Fibroblast of skin of left biceps (primary cell): ENCODE measurements at places on chromosomes 4 and X.

DNA sequence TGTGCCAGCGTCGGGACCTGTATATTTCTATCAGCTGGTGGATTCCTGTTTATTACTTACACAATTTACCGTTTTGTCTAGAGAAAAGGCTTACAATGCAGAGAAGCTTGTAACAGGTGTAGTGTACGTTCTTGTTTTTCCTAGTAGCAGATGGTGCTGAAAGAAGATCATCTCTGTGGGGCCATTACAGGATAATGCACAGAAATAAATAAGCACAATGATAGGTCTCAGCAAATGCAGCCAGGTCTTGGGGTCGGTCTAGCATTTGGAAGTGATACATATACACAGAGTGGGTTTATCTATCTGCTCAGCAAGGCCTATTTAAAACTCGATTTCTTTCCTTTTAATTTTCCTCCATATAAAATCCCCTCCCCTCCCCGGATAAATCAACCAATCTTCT, 180.9 kb upstream of the LCORL start:
- no peak for DNase-seq

DNA sequence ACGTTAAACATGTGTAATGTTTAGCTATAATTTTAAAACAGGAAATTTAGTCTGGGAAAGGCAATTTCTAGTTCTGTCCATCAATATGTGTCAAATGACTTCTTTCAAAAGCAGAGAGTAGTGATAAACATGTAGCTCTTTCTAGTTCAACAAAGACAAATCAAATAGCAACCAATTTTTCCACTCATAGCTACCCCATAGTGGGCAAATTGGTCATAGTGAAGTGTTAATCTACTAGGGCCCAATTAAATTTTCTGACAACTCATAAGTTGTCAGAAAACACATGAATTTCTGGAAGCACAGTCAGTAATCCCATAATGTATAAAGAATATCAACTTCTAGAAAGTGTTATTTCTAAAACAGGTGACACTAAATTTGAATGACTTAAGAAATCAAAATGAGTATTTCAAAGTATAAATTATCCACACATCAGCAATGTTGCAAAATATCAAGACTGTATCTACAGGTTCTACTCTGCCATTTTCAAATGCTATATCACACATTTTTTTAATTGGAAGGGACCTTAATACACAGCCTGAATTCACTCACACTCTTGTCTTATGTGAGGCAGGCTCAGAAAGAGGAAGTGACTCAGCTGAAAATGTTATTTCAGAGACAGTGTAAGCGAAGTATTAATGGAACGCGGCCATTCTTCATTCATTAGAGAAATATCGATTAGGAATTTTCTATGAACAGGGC, 7.7 kb downstream of the OCIAD2 start:
- no peak for DNase-seq

DNA sequence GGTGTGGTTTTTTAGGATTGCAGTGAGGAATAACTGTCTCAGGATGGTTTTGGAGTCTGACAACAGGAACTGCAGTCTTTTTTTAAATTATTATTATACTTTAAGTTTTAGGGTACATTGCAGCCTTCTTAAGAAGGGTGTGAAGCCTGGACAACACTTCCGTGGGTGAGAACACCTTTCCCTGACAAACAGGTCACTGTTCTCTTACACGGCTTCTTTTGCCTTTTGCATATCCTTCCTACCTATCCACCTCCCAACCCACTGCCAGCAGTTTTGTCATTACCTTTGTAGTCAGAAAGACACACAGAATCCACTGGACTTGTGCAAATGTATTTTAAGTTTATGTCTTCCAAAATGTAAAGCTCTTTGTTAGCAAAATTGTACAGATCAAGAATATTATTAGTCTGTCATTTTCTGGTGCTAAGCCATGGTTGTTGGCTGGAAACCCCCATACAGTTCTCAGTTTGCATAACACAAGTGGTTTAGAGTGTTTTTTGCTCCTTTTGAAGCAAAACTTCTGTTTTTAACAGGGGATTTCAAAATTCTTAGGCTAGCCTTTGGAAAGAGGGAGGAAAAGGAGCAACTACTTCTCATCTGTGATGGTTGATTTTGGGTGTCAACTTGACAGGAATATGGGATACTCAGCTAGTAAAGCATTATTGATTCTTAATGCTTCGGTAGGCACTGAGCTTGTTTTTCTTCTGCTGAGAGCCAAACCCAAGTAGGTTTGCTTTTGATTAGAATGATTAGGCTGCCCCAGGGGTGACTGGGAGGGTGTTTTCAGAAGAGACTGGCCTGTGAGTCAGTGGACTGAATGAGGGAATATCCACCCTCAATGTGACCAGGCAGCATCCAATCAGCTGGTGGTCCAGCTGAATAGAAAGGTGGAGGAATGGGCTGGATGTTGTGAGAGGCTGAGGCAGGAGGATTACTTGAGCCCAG, 29.4 kb upstream of the KLHL2 start:
- DNase-seq: no peak

- no peak for DNase-seq
These were observed 333.6 kb upstream of the F9 start for GRCh38 chrX:139196890-139197289.

DNA sequence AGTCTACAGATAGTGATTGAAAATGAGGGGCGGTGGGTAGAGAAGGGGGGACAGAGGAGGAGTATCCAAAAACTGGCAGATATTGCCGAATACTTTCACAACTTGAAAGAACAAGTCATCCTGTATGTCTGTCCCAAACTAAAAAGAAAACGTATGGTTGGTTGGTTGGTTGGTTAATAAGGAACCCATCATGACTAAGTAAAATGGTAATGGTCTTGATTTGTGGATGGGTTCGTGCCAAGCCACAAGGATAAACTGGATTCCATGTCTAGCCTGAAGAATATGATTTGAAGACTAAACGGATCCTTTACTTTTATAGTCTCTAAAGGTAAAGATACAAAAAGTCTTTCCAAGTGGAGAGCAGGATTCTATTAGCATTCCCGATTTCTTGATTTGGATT, 208.4 kb downstream of the DCLK2 start:
- DNase-seq: no peak

DNA sequence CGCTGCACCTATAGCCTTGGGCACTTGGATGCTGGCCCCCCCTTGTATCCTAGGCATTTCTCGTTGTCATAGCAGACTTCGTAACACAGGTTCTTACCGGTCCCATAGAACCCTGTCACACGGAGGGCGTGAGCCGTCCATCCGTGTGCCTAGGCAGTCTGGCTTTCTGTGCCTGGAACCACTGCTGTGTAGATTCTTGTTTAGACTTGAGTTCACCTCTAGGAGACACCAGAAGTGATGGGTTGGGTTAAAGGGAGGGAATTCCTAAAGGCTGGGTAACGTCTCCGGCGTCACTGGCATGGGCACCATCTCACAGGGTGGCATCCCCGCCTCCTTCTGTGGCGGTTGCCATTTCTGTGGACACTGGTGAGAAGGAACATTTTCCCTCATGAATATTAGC, 13.5 kb upstream of the NKX1-1 start:
- DNase-seq: no peak

DNA sequence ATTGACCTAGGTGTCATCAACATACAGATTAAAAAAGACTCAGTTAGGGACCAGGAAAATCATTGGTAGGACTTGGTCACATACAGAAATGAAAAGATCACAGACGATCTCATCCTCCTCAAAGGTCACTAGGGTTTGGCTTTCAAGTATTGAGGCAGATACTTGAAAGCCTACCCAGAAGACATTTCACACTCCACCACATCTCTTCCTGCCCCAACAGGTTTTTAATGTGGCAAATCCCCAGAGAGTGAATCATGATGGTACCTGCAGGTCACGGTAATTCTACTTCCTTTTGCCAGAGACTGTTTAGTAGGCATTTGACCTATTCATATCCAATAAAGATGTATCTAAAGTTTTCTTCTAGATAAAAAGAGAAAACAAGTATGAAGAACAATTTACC, 44.1 kb downstream of the INPP4B start:
- no peak for DNase-seq

DNA sequence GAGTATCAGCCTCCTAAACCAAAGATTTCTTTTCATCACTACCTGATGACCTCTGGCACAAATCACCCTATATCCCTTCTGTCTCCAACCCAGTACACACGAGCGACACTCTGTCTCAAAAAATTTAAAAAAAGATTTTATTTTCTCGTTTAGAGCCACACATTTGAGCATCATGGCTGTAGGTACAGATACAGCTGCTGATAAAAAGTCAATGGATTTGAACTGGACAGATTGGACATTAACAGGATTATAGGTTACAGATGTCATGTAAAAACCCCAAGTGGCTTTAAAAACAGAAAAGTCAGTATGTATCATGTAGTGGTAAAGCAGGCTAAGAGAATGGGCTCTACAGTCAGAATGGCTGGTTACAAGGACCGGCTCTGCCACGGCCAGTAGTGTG, 171.1 kb downstream of the SCFD2 start:
- no peak for DNase-seq

GRCh38 chrX:129981200-129981553, 1.3 kb upstream of the BCORL1 start:
- no peak for DNase-seq

- DNase-seq: no peak
These were observed 10.2 kb downstream of the ABCD1 start for GRCh38 chrX:153734871-153735270.

- no peak for DNase-seq
These were observed 269.0 kb upstream of the PABPC4L start for GRCh38 chr4:134470544-134470943.

GRCh38 chrX:143873343-143873742, 10.5 kb upstream of the UBE2NL start:
- DNase-seq: no peak

DNA sequence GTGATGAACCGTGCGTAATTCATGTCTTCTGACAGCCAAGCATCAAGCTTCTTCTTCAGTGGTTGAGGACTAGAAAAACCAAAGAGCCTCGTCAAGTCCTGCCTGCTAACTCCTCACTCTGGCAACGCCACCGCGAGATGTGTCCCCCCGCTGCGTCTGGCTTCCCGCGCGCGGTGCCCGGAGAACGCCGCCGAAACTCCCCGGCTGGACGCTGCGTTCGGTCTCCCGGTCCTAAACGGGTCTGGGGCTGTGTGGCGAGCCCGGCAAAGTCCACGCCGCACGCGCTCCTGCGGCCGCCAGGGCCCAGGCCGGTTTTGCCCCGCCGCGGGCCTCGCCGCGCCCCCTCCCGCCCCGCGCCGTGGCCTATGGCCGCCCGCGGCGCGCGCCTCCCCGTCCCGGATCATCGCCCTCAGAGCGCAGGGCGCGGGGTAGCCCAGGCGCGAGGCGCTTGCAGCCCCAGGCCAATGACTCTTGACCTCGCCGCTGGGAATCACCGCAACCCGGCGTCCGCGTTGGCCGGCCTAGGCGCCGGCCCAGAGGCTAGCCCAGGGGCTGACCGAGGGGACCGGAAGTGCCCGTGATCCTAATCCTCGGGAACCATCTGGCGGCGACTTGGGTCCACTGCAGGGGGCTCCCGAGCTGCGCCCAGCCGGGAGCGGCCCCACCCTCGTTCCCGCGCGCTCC, at the start of gene AADAT:
TSS of gene AADAT (minus strand) at position 289 of the 684 bp plus-strand sequence. CDS start at position 23, 266 bp downstream.
- DNase-seq: peak; percentile 36

- DNase-seq: no peak
These were observed 30.1 kb upstream of the UGT2B17 start for GRCh38 chr4:68606240-68606639.

GRCh38 chrX:139844884-139845283, 88.0 kb downstream of the ATP11C start:
- DNase-seq: no peak

DNA sequence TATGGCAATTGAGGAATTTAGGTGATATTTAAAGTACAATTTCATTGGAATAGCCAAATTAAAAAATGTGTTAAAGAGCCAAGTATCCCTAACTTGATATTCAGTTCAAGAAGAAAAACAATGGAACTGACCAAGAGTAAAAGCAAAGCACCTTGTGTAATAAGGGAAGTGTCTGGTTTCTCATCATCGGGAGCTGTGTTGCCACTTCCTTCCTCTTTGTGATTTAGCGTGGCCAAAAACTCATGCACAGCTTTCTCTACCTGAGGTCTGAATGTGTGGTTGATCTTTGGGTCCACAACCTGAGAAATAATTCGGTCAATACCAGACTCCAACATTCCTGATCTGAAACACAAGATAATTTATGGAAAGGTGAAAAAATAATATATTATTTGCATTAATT, 12.4 kb downstream of the BOD1L1 start:
- DNase-seq: no peak
